ENCODE measurements at places on chromosomes 2 and 18. TPM values are rescaled to one million over a fixed set of nuclear protein-coding genes. Genes with fewer than 3 reads are reported as not detected.

GRCh38 chr2:197925204-197925603 is 120.8 kb downstream of the PLCL1 start:
- DNase-seq: no peak

DNA sequence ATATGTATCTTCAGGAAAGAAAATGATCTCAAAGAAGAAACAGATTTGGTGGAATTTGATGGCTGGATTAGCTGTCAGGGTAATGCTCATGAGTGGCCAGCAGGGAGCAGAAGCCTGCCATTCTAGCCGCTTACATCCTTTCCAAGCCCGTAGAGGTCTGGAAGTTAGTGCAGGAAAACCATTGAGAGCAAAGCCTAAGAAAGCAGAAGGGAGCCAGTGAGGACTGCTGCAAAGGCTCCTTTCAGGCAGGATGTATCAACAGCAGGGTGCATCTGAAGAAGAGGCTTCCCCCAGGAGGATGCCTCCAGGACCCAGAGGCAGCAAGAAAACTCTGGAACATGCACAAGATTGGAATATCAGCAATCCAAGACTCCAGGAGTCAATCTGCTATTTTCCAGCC is 22.9 kb upstream of the LBH start:
- DNase-seq: no peak

GRCh38 chr2:747762-748351 is 70.7 kb upstream of the TMEM18 start:
- DNase-seq: no peak

GRCh38 chr18:79515944-79516351 is 120.2 kb downstream of the NFATC1 start:
- peak; percentile 37 for DNase-seq

DNA sequence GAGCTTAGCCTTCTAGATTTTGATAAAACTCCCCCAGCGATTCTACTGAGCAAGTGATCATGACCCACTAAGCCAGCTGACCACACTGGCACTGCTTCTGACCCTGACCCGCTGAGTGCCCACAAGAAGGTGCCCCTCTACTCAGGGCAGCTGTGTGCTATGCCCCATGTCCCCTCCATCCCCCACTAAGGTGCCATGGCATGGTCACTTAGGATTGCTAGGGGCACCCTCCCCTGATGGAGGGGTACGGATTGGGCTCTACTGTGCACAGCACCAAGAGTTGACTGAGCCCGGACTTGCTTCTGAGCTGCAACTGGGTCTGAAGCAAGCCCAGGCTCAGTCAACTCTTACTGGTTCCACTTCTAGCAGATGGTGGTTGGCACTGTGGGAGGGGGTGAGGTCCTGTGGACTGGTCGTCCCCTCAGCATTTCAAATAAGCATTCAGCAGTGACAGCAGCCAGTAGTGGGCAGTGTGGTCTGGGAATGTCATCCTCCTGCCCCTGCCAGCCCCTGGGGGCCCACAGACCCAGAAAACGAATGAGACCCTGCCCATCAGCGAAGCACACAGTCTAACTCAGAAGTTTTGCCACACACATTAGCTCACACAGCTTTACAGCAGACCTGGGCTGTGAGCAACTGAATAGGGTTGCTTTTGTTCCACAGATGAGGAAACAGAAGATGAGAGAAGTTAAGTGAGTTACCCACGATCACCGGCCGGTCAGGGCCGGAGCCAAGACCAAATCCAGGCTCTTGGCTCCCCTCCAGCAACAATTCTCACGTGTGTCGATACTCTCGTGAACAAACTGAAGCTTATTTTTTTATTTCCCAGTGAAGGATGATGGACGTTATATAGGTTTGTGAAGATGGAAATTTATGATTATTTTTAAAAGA is 52.1 kb upstream of the FOSL2 start:
- DNase-seq: no peak

DNA sequence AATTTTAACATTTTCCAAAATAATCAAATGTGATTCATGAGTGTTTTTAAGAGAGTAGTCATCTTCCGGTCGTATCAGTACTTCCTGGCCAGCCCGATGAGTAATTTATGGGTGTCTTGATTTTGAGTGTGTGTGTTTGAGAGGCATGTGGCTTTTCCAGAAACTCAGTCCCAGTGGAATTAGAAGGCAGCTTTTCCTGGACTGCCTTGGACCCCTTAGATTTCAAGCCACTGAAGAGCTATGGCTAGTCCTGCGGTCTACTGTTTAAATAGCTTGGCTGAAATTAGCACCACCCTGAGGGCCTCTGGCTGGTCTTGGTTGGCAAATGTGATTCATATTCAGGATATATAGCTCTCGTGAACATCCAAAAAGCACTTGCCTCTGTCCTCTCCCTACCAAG is 59.4 kb downstream of the HK2 start:
- no peak for DNase-seq

Gene GPR155
- 6.2 TPM for total RNA-seq

GRCh38 chr18:64438178-64438577 is 289.3 kb upstream of the LINC00305 start:
- DNase-seq: no peak

DNA sequence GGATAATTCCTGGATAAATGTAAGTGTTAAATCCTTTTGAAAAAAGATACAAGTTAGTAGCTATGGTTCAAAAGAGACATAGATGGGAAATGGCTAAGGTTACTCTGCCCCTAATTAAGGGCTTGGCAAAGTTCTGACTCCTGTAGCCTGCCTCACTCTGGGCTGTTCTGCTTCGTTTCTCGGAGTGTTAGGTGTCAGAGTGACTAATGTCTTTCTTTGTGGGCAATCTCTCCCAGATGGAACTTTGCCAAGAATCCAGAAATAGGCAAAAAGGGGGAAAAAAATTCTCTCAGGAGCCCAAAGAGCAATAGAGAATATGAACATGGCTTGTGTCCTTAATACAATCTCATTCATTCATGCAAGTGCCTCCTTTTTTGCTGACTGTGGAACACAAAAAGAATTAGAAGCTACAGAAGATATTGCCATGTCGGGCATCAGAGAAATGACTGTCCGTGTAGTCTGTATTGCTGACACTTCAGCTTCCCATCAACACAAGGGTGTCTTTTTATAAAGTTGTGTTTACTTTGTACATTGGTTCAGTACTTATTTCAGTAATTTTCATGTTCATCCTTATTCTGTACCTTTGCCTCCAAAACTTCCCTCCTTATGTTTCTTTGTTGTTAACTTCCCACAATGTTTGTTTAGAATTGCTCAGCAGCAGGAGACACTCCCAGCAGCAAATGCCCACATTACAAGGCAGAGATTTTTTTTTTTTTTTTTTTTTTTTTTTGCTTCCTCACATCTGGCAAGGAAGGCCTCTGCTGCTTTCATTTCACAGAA is 134.0 kb downstream of the FTCDNL1 start:
- no peak for DNase-seq

DNA sequence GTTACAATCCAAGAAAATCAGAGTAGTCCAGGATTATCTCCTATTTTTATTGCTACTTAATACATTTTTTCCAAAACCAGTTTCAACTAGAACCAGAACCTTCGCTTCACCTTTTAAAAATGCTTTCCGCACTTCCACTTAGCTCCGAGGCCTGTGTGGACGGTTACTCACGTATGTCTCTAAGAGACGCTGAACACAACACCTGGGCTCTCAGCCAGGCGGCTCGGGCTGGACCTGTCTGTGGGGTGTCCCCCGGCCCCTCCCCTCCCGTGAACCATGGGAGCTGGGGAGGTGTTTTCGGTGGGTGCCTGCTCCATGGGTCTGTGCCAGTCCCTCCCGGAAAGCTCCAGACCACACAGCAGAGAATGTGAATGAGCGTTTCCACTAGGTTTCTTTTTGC is 223.8 kb downstream of the GLI2 start:
- no peak for DNase-seq

Gene KIDINS220
- total RNA-seq: 73.1 TPM

Data from type B pancreatic cell (in vitro differentiated cells).